Muscle of leg (tissue), 16 donors: ENCODE measurements at places on chromosomes 13 and 19. TPM values are rescaled to one million over a fixed set of nuclear protein-coding genes. Genes with fewer than 3 reads are reported as not detected.

- no peaks in the 10 kb centered on the region for H3K27me3 ChIP-seq
- DNase-seq = no peak
- no peak overlapping the region for H3K27ac ChIP-seq
- H3K4me3 ChIP-seq = peak overlapping the region; percentile 85
- peaks cover 36% of the 10 kb centered on the region for H3K36me3 ChIP-seq
These were observed 787 bp downstream of the TIMM29 start for GRCh38 chr19:10929402-10929794.

DNA sequence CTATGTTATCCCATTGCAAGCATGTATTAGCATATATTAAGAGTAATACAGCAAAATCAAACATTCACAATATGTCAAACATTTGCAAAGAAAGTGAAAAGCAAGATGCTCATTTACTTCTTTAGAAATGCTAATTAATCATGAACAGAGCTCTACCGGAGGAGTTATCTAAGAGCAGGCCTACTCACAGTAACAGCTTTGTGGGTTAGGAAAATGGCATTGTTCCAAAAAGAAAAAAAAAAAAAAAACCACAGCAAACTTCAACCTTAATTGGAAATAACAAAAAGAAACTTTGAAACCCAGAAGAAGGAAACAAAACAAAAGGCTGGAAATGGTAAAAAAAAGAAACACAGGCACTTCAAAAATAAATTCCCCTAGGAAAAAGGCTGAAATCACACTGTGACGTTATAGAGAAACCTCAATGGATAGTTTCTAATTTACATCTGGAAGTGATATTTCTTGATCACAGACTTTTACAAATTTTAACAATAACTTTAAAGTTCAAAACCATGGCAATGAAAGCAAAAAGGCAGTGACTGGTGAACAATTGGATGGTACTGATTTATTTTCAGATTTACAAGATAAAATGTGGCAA, 1236.8 kb upstream of the SPRY2 start:
- H3K4me1 ChIP-seq = no peaks in the 10 kb centered on the region
- no peaks in the 10 kb centered on the region for H3K36me3 ChIP-seq
- peak; percentile 13 for DNase-seq
- H3K27me3 ChIP-seq = no peaks in the 10 kb centered on the region
- no peak overlapping the region for H3K4me3 ChIP-seq

Gene NLRP7
- not detected for total RNA-seq

DNA sequence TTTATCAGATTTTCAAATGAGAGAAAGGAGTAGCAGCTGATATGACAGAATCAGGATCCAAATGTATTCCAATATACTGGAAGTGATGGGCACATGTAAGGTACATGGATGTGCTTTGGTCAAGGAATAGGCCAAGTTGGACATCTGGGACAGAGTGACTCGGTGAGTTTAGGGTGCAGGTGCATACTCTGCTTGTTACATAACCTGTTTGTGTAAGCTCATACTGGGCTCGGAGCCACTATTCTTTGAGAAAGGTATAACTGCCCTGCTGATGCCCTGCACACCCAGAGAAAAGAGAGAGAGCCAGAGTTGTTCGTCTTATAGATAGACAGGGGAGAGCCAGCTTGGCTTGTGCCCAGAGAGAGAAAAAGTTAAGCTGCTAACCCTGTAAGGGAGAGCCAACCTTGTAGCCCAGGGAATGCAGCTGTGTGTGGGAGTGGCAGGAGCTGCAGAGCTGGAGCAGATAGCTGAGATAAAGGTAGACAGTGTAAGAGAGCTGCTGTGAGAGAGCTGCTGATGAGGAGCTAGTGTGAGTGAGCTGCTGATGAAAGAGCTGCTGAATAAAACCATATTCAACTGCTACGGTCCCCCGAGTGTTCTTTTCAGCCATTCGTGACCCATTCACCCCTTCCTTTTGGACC, 40.7 kb upstream of the N4BP2L1 start:
- no peak overlapping the region for H3K4me3 ChIP-seq
- H3K27me3 ChIP-seq = no peaks in the 10 kb centered on the region
- H3K36me3 ChIP-seq = no peaks in the 10 kb centered on the region
- no peak for DNase-seq
- H3K4me1 ChIP-seq = peaks cover 17% of the 10 kb centered on the region

Gene LSM14A
- total RNA-seq = 40.3 TPM

Gene ZNF264
- 36.2 TPM for total RNA-seq

Gene WDFY2
- total RNA-seq = 4.3 TPM

DNA sequence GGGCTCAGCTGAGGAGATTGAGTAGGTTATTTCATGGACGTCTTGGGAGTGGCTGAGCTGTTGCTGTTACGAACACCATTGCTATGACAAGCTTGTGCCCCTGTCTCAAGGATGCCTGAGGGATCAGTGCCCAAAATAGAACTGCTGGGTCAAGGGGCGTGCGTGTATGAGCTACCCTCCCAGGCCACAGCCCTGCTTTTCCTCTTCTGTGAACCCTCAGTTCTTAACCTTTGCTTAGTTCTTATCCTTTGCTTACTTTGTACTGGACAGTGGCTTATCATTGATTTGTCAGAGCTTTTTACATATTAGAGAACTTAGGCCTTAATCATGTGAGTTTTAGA, 9.0 kb downstream of the ARHGAP45 start:
- no peak overlapping the region for H3K4me3 ChIP-seq
- H3K4me1 ChIP-seq = peaks cover 12% of the 10 kb centered on the region
- no peak for DNase-seq

DNA sequence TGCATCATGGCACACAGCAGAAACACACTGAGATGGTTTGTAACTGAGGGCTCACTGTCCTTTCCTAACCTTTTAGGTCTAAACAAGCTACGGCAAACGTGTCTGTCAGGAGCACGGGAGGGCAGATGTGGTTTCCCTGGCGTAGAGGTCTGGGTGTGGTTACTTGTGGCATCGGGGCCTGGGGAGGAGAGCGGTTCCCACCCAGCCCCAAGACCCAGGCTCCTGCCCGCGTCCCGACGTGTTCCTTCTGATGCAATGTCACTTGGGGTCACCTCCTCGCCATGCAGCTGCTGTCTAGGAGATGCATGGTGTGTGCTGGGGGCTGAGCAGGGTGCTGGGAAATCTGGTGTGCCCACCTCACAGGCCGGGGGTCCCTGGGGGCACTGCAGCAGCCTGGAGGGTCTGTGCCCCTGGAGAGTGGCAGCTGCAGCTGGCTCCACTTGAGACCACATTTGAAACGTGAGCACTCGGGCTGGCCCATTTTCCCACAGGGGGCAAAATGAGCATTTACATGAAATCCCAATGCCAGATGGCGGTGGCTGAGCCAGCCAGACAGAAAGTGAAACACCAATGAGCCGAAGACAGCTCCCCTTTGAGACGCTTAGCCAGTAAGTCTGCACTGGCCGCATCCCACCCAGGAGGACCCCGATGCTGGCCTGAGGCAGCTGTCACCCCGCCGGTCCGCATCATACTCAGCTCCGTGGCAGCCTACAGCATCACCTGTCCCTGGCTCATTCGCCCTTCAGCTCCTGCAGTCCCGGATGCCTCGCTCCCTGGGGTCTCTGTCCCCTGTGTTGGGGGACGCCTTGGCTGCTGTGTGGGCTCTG, 22.3 kb upstream of the MYDGF start:
- peak; percentile 51 for DNase-seq
- peak overlapping the region; percentile 31 for H3K27ac ChIP-seq
- H3K36me3 ChIP-seq = peaks cover 79% of the 10 kb centered on the region
- H3K27me3 ChIP-seq = peaks cover 2% of the 10 kb centered on the region
- H3K4me3 ChIP-seq = no peak overlapping the region
- peaks cover 38% of the 10 kb centered on the region for H3K4me1 ChIP-seq

Gene ELSPBP1
- total RNA-seq = not detected

Gene PALM
- 23.7 TPM for total RNA-seq

Gene SYCN
- not detected for total RNA-seq

GRCh38 chr19:38733493-38734175, 10.6 kb downstream of the CAPN12 start:
- H3K36me3 ChIP-seq = peaks cover 32% of the 10 kb centered on the region
- peak overlapping the region; percentile 35 for H3K27ac ChIP-seq
- H3K4me3 ChIP-seq = no peak overlapping the region
- peaks cover 8% of the 10 kb centered on the region for H3K27me3 ChIP-seq
- peak; percentile 22 for DNase-seq

- H3K27ac ChIP-seq = peak overlapping the region; percentile 71
- H3K27me3 ChIP-seq = no peaks in the 10 kb centered on the region
- DNase-seq = no peak
These were observed 872 bp downstream of the FARSA start for GRCh38 chr19:12932392-12933286.

GRCh38 chr19:8478598-8478997, 23.8 kb downstream of the PRAM1 start:
- peaks cover 78% of the 10 kb centered on the region for H3K36me3 ChIP-seq
- peaks cover 10% of the 10 kb centered on the region for H3K4me1 ChIP-seq
- peak; percentile 67 for DNase-seq

GRCh38 chr13:59414006-59414405, 749.7 kb downstream of the DIAPH3 start:
- H3K27ac ChIP-seq = no peak overlapping the region
- no peak overlapping the region for H3K4me3 ChIP-seq
- H3K4me1 ChIP-seq = peaks cover 6% of the 10 kb centered on the region

DNA sequence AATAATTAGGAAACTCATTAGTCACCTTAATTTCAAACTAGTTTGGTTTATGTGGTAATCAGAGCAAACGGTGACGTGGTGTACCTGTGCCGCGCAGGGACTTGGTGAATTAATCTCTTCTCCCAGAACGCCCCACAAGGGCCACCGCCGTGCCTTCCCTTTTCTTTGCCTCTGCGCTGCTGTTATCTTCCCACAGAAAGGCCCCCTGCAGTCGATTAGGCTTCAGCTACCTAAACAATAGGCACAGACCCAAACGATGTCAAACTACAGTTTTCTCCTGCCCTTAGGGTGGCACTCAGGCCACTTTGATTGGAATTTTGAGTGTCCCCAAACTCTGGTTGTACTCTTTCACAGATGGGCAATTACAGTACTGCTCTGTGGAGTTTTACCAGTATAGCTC, 115.5 kb downstream of the GGACT start:
- no peak for DNase-seq
- no peaks in the 10 kb centered on the region for H3K27me3 ChIP-seq
- no peak overlapping the region for H3K27ac ChIP-seq
- H3K4me3 ChIP-seq = no peak overlapping the region
- H3K4me1 ChIP-seq = no peaks in the 10 kb centered on the region

Gene ZNF880
- total RNA-seq = 25.4 TPM

DNA sequence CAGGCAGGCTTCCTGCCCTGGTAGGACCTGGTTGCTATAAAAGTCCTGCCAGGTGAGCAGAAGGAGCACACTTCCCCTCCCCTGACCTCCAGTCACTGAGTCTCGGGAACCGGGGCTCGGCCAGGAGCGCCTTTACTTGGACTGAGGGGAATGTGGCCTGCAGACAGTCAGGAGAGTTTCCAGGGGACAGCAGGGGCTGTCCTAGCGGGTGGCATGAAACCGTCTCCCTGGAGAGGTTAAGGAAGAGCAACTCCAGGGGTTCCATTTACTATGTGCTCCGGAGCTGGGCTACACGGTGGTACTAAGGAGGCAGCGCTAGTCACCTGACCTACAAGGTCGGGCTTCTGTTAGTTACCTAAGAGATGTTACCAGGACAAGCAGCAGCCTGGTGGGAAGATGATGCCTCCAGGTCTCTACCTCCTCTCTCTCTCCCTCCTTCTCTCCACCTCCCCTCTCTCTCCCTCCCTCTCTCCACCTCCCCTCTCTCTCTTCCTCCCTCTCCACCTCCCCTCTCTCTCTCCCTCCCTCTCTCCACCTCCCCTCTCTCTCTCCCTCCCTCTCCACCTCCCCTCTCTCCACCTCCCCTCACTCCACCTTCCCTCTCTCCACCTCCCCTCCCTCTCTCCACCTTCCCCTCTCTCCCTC, 4.1 kb upstream of the CNOT3 start:
- H3K4me1 ChIP-seq = peaks cover 10% of the 10 kb centered on the region
- H3K27me3 ChIP-seq = no peaks in the 10 kb centered on the region
- no peak overlapping the region for H3K27ac ChIP-seq
- no peak overlapping the region for H3K4me3 ChIP-seq
- peaks cover 26% of the 10 kb centered on the region for H3K36me3 ChIP-seq
- peak; percentile 89 for DNase-seq

GRCh38 chr13:36432106-36432544, at the start of gene CCNA1:
CCNA1 (plus strand) TSS chr13:36432495; CDS start chr13:36433057, 562 bp downstream.
- DNase-seq = peak; percentile 50
- H3K36me3 ChIP-seq = no peaks in the 10 kb centered on the region
- no peak within 1 kb of the TSS for H3K27ac ChIP-seq
- peaks cover 23% of the 10 kb centered on the region for H3K4me1 ChIP-seq
- peaks cover 40% of the 10 kb centered on the region for H3K27me3 ChIP-seq
- H3K4me3 ChIP-seq = peak within 1 kb of the TSS; percentile 45

Gene THSD8
- total RNA-seq = 5.1 TPM

DNA sequence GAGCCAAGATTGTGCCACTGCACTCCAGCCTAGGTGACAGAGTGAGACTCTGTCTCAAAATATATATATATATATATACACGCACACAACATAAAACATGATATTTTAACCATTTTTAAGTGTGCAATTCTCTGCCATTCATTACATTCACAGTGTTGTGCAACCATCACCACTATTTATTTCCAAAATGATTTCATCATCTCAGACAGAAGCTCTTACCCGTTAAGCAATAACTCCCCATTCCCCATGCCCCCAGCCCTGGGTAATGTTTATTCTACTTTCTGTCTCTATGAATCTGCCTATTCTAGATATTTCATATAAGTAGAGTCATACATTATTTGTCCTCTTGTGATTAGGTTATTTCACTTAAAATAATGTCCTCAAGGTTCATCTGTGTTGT, 20.3 kb downstream of the WDR88 start:
- H3K27ac ChIP-seq = no peak overlapping the region
- no peaks in the 10 kb centered on the region for H3K4me1 ChIP-seq
- H3K36me3 ChIP-seq = no peaks in the 10 kb centered on the region
- H3K4me3 ChIP-seq = no peak overlapping the region
- no peak for DNase-seq
- H3K27me3 ChIP-seq = no peaks in the 10 kb centered on the region

Gene ZNF865
- total RNA-seq = 1.2 TPM

DNA sequence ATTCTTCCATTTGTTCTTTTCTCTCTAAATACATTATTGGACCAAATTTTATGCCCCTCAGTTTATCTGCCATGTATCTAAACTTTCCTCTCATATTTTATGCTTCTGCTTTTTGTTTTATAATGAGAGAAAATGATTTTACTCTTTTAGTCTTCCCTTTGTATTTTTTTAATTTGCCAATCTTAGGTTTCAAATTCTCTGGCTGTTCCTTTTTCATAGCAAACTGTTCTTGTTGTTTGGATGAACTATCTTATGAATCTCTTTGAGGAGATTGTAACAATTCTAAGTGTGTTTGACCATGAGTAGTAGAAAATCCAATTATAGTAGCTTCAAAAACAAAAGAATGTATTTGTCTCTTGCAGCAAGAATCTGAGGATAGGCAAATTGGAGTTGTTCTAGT, 290.5 kb downstream of the NDFIP2 start:
- no peak overlapping the region for H3K4me3 ChIP-seq
- H3K27ac ChIP-seq = no peak overlapping the region
- H3K4me1 ChIP-seq = no peaks in the 10 kb centered on the region
- H3K27me3 ChIP-seq = no peaks in the 10 kb centered on the region
- no peak for DNase-seq

DNA sequence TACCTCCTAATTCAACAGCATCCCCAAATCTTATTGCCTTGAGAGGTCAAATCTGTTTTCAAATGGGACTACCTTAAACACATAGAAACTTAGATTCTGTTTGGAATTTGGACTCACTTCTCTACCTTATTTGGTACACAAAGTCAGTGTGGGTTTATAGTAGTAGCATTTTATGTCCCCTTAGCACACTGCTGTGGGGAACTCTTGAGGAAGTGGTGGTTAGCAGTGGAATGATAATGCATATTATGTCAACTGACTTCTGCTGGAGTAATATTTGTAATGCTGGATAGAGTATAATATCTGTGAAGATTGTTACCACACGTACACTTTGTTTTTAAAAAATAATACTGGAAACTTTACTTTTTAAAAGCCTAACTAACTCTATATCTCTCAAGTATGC, 386.3 kb downstream of the NDFIP2 start:
- H3K4me1 ChIP-seq = no peaks in the 10 kb centered on the region
- H3K27me3 ChIP-seq = no peaks in the 10 kb centered on the region
- no peaks in the 10 kb centered on the region for H3K36me3 ChIP-seq
- H3K4me3 ChIP-seq = no peak overlapping the region
- DNase-seq = peak; percentile 12

Gene NUP58
- 45.0 TPM for total RNA-seq
